Stimulated activated CD4-positive, alpha-beta T cell treated with anti-CD3 and anti-CD28 coated beads, Interleukin-1b, Interleukin-23, amount 100 ng/mL, for 48 hours (primary cell): ENCODE measurements at places on chromosomes 1 and 21.

DNA sequence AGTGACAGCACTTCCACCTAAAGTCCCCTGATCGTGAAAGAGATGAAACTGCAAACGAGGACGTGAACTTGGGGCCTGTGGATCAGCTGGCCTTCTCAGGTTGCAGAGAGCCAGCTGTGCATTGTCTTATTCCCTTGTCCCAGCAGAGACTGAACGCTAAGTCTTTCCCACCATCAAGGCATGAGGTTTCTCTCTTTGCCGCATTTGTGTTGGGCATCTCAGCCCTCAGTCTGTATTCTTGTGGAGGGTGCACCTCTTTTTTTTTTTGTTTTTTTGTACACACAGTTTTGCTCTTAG lies 71.4 kb downstream of the KIF26B start:
- DNase-seq = no peak

DNA sequence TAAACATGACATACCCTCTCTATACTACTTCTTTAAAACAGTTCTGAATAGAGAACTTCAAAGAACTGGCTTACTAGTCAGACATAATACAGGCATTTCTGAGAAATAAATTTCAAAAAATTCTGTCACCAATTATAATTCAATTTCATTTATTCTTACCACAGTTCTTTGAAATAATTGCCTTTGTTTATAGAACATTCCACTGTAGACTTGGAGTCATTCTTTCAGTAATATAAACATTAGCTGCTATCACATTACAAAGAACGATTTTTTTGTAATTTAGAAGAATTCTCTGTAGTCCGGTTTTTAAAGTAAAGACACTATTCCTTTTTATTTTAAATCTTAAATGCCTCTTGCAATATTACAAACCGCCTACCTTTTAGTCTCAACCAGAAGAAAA lies 146.4 kb upstream of the COL11A1 start:
- DNase-seq = no peak

GRCh38 chr1:43306688-43307457 lies 6.1 kb downstream of the TIE1 start:
- DNase-seq = no peak

GRCh38 chr21:43917515-43918384 lies 52.7 kb downstream of the AGPAT3 start:
- peak; percentile 26 for DNase-seq
